A549 treated with dexamethasone at 1 μM for 4 hours (cell line): ENCODE measurements at places on chromosomes 1 and 21. TPM values are rescaled to one million over a fixed set of nuclear protein-coding genes. Genes with fewer than 3 reads are reported as not detected.

Gene MAGOH
- 62.1 to 116 TPM (median 64.8 TPM) in 5 replicates for total RNA-seq

Gene OPTC
- total RNA-seq, result not detected in 5 replicates

Gene RCAN3
- total RNA-seq, result 12.0 to 16.4 TPM (median 14.9 TPM) in 5 replicates

Gene CCDC30
- total RNA-seq, result 0.23 to 1.5 TPM (median 0.56 TPM) in 5 replicates

Gene RIPPLY3
- 0.40 to 0.60 TPM (median 0.45 TPM) in 5 replicates for total RNA-seq

Gene RIMS3
- total RNA-seq, result 0.78 to 1.5 TPM (median 1.3 TPM) in 5 replicates

Gene RGS13
- not detected in 5 replicates for total RNA-seq

Gene LCE3D
- total RNA-seq, result 2.1 to 4.5 TPM (median 3.6 TPM) in 5 replicates

Gene DISP3
- 0.41 to 0.78 TPM (median 0.69 TPM) in 5 replicates for total RNA-seq

Gene HTR6
- total RNA-seq, result 0.08 to 0.28 TPM (median 0.19 TPM) in 5 replicates

Gene TSPAN1
- 1.7 to 2.6 TPM (median 2.3 TPM) in 5 replicates for total RNA-seq

Gene GSTM5
- total RNA-seq, result not detected in 5 replicates

Gene MAEL
- not detected in 5 replicates for total RNA-seq

Gene NRDC
- 68.2 to 87.3 TPM (median 84.9 TPM) in 5 replicates for total RNA-seq

Gene TRIM17
- not detected in 5 replicates for total RNA-seq

Gene OR10T2
- total RNA-seq, result not detected in 5 replicates

Gene PLCH2
- 0.10 to 0.40 TPM (median 0.33 TPM) in 5 replicates for total RNA-seq

Gene SCP2
- total RNA-seq, result 48.0 to 69.0 TPM (median 55.9 TPM) in 5 replicates

Gene GUCA2B
- 0.20 to 0.37 TPM (median 0.23 TPM) in 3 of 5 replicates, not detected in the others for total RNA-seq
